ENCODE measurements at places on chromosomes 13 and 19.

DNA sequence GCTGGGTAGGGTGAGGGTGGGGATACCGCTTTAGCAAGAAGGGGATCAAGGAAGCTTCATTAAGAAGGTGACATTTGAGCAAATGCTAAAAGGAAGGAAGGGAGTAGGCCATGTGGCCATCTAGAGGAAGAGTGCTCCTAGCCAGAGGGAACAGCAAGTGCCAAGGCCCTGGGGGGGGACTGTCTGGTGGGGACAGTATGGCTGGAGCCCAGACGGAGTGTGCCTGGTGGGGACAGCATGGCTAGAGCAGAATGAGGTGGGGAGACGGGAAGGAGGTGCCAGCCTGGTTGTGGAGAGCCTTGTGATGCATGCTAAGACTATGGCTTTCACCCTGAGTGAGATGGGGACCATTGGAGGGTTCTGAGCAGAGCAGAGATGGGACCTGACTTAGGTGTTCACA lies 2.1 kb upstream of the TGFB1 start:
- DNase-seq: no peak

DNA sequence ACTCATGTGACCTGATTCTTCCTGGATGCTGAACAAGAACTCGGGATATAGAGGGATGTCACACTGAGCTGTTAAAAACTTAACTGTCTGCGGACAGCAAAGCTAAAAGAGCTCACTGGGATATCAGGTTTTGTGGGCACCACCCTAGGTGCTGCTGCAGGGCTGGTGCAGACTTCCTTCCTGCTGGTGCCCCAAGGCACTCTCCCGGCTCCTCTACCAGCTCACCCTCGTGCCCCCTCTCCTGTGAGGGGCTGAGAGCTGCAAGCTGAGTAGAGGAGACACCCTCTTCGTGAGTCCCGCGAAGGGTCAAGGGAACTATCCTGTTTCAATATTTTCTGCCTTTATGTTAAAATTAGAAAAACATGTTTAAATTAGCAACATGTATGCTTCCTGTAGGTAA lies 1475.7 kb downstream of the EFNB2 start:
- no peak for DNase-seq

DNA sequence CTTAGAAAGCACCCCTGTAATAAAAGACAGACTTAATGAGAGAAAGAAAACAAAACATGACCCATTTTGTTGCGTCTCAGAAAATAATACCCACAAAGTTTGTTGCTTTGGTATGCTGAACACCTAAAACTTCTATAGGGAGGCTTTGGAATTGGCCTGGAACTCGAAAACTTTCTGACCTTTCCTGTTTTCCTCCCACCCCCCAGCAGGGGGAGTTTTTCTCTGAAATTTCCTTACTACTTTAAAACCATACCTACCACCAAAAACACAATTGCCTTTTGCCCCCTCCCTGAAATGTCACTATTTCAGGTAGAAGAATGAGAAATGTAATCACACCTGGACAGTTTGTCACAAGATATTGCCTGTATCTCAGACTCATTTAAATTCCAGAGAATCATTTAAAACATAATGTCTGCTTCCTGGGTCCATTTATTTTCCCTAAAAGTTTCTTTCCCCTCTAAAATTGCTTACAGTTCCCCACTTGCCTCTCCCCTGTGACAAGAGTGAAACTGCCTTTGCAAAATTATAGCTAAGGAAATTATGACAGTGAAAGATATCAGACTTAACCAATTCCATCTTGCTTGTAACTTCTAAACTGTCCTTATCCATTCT lies 2700.2 kb downstream of the PCDH9 start:
- DNase-seq: peak; percentile 17

GRCh38 chr19:48501494-48502349 lies 9.9 kb downstream of the LMTK3 start:
- no peak for DNase-seq

GRCh38 chr13:75393839-75394520 lies 88.0 kb downstream of the TBC1D4 start:
- no peak for DNase-seq

DNA sequence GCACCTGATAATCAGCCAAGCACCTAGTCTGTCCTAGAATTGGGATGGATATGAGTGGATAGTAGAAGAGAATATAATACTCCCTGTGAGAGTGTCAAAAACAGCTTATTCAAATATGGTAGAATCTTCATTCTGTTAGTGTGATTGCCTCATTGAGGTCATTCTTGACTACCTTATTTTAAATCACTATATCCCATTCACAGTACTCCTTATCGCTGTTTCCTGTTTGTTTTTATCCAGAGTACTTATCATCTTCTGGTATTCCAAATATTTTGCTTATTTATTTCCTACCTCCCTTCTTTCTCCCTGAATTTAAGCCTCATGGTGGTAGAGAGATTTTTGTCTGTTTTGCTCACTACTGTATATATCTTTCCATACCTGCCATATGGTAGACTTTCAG lies 9.9 kb downstream of the NDFIP2 start:
- DNase-seq: peak; percentile 34

DNA sequence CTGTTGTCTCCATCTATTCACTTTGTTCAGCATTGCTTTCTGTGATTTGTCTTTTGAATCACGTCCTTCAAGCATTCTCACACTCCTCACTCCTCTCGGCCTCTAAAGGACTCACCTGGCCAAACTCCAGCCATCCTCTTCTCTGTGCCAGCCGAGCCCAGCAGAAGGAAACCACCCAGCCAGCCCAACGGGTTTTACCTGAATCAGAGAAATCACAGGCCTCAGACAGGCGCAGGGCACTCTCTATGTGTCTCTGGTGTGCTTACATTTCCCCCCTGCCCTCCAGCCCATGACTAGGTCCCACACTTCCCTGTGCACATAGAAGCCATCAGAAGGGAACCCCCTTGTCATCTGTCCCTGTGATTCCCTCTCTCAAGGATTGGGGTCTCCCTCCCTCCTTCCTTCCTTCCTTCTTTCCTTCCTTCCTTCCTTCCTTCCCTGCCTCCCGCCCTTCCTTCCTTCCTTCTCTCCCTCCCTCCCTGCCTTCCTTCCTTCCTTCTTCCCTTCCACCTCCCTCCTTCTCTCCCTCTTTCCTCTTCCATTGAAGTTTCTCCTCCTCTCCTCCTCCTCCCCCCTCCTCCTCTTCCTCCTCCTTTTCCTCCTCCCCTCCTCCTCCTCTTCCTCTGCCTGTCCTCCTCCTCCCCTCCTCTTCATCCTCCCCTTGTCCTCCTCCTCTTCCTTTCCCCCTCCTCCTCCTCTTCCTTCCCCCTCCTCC lies 8.8 kb upstream of the ZNF541 start:
- DNase-seq: no peak

GRCh38 chr13:53272873-53273272 lies 244.3 kb downstream of the OLFM4 start:
- no peak for DNase-seq

DNA sequence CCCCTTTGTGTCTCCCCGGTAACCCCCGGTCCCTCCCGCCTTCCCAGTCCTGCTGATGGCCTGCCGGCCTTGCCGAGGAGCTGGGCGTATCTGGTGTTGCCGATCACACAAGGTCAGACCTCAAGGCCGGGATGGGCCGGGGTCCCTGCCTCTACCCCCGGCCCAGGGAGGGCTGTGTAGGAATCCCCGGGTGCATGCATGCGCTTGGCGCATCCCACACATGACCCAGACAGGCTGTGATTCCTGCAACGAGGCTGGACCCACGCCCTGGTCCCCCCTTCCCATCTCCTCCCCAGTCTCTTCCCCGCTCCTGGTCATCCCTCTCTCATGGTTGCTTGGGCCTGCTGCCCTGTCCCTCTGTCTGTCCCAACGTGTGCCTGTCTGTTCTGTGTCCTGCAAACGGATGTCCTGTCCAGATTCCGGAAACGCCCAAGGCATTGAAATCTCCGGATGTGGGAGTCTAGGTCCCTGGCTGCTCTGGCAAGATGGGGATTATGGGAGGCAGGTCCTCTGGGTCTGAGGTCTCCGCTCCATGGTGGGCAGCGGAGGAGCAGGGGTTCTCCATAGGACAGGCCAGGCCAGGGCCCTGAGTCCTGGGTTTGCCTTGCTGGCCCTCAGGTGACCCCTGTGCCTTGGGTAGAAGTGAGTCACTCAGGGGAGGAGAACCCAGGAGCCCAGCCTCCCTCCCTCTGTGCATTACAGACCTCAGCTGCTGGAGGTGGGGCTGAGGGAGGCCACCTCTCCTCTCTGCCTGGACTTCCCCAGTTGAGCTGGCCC lies 1.6 kb downstream of the PKN1 start:
- peak; percentile 88 for DNase-seq

DNA sequence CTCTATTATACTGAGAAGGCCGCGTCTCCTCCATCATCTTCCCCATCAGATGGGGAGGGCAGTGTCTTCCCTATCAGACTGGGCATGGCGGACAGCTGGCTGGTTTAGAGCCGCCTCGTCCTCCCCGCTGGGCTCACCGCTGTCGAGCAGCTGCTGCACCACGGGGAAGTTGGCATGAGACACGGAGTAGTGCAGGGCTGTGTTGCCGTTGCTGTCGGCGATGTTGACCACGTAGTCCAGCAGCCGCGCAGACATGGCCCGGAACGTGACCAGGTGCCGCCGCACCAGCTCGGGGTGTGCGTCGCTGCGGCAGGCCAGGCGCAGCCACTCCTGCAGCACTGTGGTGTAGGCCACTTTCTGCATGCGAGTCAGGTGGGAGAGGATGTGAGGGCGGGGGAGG lies 18.8 kb upstream of the SPC24 start:
- no peak for DNase-seq

GRCh38 chr13:85828094-85828684 lies 29.0 kb upstream of the SLITRK6 start:
- peak; percentile 51 for DNase-seq

GRCh38 chr13:99980201-99980823 lies 1.3 kb upstream of the ZIC2 start:
- peak; percentile 92 for DNase-seq

DNA sequence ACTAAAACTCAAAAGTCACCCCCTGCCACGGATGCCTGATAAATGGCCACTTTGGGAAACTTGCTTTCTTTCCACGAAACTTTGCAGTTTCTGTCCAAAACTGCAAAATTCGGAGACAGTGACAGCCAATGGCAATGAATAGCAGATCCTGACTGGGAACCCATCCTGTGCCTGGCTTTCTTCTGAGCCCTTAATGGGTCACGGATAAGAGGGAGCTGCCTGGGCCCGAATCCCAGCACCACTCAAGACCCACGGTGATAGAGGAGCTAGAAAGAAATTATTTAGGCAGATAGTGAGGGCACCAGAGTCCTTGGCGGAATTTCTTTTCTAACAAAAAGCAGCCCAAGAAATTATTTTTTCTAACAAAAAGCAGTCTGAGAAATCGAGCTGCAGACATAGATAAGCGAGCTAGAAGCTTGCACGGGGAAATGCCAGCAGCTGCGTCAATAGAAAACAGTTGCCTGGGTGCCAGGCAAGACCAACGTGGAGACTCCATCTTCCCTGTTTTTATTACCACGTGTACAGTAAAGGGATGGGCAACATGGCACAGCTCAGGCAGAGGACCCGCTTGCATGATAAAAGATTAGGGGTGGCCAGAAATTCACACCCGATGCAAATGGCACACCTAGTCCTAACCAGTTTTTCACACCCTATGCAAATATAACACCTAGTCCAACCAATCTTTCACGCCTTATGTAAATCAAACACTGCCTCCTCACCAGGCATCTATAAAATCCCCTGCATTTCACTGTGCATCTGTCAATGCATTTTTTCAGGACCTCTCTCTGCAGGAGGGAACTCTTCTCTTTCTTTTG lies 7.1 kb upstream of the HSH2D start:
- DNase-seq: no peak

GRCh38 chr13:114018461-114019055 lies 44.7 kb upstream of the C13orf46 start:
- no peak for DNase-seq

DNA sequence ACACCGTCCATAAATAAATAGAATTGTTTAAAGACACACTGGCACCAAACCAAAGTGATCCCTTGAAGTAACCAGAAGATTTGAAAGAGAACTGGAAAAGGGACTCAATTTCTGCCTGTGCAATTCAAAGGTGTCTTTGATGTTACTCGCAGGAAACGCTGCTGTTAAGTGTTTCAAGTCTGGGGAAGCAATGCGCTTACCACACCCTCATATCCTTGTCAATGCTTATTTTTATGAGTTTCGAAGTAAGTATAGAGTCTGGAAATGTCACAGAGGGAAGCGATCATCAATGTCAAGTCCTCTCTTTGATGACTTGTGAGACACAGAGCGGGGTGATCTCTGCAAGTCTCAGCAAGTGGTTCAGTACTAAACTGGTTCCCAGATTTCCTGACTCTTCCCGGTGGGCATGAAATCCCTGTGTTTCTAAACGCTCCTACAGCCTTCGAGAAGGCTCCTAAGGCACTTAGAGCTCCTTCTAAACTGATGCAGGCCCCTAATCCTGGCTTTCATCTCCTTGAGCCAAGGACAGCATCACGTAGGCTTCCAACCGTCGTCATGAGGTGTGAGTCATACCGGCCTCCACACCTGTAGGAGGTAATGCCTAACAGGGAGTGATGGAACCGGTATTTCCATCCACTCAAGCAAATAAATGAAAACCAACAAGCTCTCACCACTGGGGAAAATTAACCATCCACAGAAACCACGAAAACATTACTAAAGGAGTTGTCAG lies 22.8 kb downstream of the SYDE1 start:
- DNase-seq: no peak

DNA sequence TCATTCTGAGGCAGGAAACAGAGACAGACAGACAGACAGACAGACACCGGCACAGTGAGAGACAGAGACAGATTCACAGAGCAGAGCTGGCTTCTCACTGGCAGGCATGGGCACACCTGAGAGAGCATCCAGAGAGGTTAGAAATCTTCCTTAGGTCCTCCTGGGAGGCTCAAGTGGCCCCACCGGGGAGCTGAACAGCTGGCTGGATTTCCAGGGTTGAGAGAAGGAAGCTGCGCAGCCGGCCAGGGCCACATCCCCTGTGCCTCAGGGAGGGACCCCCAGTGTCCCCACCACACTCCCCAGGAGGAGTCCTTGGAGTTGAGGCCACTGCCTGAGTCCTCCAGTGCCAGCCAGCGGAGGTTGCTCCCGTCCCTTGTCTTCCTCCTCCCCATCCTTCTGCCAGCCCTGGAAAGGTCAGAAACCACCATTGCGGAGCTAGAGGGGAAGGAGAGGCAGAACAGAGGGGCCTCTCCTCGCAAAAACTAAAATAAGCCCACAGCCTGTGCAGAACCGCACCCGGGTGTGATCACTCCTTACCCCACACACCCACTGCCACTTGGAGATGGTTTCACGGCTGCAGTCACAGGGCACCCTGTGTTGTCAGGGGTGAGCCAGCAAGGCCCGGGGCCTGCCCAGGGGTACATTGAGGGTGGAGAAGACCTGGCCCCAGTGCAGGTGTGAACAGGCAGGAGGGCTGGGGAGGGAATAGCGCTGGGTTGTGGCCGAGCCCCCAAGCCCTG lies 4.2 kb downstream of the FFAR3 start:
- DNase-seq: no peak

DNA sequence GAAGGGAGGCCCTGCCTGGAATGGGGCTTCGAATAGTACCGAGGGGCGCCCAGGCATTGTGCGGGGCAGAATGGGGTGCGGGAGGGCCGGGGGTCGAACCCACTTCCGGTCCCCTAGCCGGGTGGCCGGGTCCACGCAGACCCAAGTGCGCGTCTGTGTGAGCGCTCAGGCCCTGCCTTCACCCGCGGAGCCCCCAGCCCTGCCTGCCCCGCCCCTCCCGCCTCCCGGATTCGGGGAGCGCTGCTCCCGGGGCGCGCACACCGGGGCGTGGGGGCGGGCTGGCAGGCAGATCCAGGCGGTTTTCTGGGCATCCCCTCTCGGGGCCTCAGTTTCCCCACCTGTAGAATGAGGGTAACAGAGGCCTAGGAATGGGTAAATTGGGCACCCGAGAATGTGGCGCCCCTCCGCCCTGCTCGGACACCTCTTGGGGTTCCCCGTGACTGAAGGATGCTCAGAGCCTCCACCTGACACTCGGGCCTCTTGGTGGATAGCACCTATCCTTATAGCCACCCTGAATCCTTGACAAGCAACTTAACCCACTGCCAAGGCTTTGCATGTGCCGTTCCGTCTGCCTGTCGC lies 682 bp downstream of the PIK3R2 start:
- DNase-seq: no peak
